Upper lobe of right lung (tissue), 1 donor: ENCODE measurements at places on chromosomes 6 and 20.

GRCh38 chr6:55963301-55963700 is 87.9 kb upstream of the BMP5 start:
- H3K27ac ChIP-seq: no peak overlapping the region
- no peak for DNase-seq
- H3K36me3 ChIP-seq: no peaks in the 10 kb centered on the region
- H3K27me3 ChIP-seq: no peaks in the 10 kb centered on the region
- H3K4me1 ChIP-seq: no peaks in the 10 kb centered on the region

- no peaks in the 10 kb centered on the region for H3K27me3 ChIP-seq
- no peak overlapping the region for H3K27ac ChIP-seq
- no peak for DNase-seq
Measured at GRCh38 chr20:46786566-46786965, 77.1 kb downstream of the SLC2A10 start.

DNA sequence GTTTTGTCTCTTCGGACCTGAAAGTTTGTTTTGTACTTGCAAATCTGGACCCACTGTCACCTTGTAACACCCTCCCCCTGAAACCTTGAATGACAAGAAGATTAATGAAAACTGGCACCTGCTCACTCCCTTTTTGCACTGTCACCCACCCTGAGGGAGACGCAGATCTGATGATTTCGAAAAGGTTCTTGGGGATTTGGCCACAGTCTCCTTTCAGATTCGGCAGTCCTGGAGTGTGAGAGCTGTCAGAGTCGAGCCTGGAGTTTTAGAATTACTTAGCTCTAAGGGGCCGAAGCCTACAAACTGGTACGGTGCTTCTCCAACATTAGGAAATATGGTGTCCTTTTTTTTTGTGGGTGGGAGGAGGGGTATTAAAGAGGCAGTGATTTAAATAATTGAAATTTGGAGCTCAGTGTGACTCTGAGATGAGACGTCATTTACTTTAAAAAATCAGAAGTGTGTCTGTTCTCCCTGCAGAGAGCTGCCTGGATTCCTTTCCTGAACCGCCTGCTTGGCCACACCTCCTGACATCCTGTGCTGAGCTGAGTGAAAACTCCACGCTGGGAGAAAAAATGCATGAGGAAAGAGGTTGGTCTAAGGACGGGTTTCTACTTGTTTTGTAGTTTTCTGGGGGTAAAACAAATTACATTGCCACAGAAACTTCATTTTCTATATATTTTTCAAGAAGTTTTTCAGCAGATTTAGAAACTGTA is 447.0 kb upstream of the CDH4 start:
- no peaks in the 10 kb centered on the region for H3K4me1 ChIP-seq
- no peak for DNase-seq
- H3K27ac ChIP-seq: no peak overlapping the region
- H3K4me3 ChIP-seq: no peak overlapping the region
- H3K27me3 ChIP-seq: no peaks in the 10 kb centered on the region
- H3K36me3 ChIP-seq: no peaks in the 10 kb centered on the region

DNA sequence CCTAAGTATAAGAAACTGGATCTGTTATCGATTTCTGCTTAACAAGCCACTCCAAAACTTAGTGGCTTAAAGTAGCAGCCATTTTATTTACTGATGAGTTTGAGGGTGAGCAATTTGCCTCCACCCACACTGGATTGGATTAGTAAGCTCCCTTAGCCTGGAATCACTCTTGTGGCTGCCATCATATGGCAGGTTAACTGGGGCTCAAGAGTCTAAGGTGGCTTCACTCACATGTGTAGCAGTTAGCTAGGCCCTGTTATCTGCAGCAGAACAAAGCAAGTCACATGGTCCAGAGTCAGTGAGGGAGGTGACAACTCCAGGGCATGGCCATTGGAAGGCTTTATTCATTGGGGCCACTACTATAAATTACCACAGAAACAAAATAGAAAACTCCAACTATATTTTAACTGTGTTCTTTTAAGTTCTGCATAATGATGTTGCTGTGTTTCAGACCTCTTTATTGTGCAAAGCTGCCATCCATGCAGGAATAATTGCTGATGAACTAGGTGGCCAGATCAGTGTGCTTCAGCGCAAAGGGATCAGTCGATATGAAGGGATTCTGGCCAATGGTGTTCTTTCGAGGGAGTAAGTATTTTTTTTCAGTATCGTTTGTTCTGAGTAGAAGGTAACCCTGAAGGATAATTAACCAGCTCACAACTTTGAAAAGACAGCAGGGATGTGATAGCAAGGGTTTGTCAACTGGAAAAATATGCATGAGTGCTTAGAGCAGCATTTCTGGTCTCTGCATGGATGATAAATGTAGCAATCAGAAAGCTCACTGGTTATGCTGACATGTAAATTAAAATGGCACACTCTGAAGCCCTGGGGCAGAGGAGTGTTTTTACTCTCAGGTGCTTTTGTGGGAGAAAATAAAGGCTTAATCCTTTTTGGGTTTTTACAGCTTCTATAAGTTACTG is 49.6 kb downstream of the DCBLD1 start:
- H3K4me3 ChIP-seq: no peak overlapping the region
- no peak for DNase-seq
- H3K27me3 ChIP-seq: no peaks in the 10 kb centered on the region
- H3K36me3 ChIP-seq: peaks cover 3% of the 10 kb centered on the region

DNA sequence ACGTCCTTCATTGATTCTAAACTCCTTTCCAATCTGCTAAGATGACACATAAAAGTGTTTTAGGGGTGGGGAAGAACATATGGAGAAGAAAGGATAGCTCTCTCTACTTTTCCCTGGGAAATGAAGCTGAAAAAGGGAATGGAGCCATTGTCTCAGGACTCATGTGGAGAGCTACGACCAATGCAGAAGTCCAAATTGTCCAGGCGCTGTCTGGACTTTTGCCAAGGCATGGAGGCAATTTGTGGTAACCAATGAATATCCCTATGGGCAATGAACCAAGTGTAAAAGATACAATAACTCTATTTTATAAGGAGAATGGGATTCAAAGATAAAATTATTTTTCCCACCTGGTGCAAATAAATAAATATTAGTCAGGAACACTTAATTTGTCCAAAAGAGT is 16.1 kb downstream of the FBXL4 start:
- H3K4me3 ChIP-seq: no peak overlapping the region
- no peak overlapping the region for H3K27ac ChIP-seq
- H3K27me3 ChIP-seq: no peaks in the 10 kb centered on the region
- H3K36me3 ChIP-seq: peaks cover 8% of the 10 kb centered on the region

- H3K36me3 ChIP-seq: no peaks in the 10 kb centered on the region
- no peak overlapping the region for H3K4me3 ChIP-seq
- DNase-seq: no peak
- no peaks in the 10 kb centered on the region for H3K27me3 ChIP-seq
Measured at GRCh38 chr20:8646716-8647115, 422.2 kb upstream of the PLCB4 start.

DNA sequence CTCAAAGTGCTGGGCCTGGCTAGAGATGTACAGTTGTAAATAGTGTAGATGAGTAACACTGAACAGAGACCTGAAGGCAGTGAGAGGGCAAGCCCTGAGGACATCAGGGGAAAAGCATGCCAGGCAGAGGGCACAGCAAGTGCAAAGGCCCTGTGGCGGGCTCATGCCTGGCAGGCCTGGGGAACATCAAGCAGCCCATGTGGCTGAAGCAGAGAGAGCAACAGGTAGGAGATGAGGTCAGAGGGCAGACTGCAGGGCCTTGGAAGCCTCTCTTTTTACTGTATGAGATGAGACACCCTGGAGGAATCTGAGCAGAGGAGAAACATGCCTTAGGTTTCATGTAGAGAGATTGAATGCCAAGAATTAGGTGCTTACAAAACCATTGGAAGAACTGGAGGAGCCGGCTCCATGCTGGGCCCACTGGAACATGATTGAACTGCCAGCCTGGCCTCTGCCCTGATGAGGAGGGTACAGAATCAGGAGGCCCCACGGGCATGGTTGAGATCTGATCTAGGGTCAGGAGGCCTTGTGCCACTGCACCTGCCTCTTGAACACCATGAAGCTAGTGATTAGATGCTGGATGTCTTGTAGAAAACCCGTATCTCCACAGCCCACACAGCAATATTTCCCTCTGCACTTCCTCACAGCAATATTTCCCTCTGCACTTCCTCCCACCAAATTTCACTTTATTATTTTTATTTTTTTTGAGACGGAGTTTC is 5.9 kb upstream of the HMGA1 start:
- H3K27me3 ChIP-seq: no peaks in the 10 kb centered on the region
- no peaks in the 10 kb centered on the region for H3K36me3 ChIP-seq
- no peak overlapping the region for H3K27ac ChIP-seq
- no peak overlapping the region for H3K4me3 ChIP-seq
- DNase-seq: no peak

DNA sequence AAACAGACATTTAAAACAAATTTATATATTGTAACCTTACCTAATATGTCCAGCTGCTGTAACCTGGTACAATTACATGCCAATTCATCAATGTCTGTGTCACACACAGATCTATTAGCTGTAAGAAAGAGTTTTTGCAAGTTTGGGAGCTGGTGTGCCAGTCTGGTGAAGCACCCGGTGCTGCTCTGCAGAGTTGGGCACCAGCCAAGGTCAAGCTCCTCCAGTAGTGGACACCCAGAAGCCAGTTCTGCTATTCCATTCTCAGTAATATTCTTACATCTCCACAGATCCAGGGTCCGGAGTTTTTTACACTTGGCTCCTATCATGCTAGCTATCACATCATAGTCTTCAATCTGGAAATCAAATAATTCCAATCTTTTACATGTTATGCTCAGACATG is 41.0 kb downstream of the POU3F2 start:
- H3K27me3 ChIP-seq: no peaks in the 10 kb centered on the region
- no peak overlapping the region for H3K4me3 ChIP-seq
- no peak for DNase-seq
- H3K36me3 ChIP-seq: peaks cover 10% of the 10 kb centered on the region

DNA sequence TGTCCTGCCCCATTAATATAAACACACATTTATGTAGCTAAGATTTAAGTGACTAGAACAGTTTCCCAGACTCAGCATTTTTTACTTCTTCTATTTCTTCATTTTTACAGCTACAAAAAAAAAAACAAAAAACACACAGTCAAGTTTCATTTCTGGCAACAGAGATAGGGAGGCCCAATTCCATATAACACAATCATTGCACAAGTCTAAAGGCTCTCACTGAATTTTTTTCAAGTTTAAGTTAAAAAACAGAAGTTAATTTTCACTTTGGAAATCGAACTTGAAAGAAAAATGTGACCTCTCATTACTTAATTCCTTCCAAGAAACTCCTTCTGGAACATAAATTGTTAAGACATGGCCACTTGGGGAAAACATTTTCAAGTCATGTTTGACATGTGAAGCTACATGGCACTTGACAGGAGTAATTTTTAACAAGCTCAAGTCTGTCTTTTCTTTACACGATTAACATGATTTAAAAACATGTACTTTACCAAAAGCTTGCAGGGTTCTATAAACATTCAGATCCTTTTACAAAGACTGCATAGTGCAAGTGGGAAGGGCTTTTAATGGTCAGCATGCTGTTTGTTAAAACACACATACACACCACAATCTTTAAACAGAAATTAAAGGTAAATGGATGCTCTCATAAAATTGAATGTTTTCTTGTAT is 100.1 kb upstream of the CCDC28A start:
- H3K36me3 ChIP-seq: no peaks in the 10 kb centered on the region
- no peak overlapping the region for H3K4me3 ChIP-seq
- DNase-seq: no peak
- no peaks in the 10 kb centered on the region for H3K27me3 ChIP-seq
- H3K27ac ChIP-seq: no peak overlapping the region

GRCh38 chr20:52963131-52963530 is 9.0 kb upstream of the TSHZ2 start:
- no peak overlapping the region for H3K4me3 ChIP-seq
- no peak for DNase-seq
- H3K27me3 ChIP-seq: peaks cover 9% of the 10 kb centered on the region
- H3K27ac ChIP-seq: no peak overlapping the region
- no peaks in the 10 kb centered on the region for H3K36me3 ChIP-seq

- no peaks in the 10 kb centered on the region for H3K36me3 ChIP-seq
- H3K27me3 ChIP-seq: no peaks in the 10 kb centered on the region
- H3K4me3 ChIP-seq: no peak overlapping the region
- no peaks in the 10 kb centered on the region for H3K4me1 ChIP-seq
Measured at GRCh38 chr6:116443105-116443504, 18.1 kb upstream of the CALHM6 start.

DNA sequence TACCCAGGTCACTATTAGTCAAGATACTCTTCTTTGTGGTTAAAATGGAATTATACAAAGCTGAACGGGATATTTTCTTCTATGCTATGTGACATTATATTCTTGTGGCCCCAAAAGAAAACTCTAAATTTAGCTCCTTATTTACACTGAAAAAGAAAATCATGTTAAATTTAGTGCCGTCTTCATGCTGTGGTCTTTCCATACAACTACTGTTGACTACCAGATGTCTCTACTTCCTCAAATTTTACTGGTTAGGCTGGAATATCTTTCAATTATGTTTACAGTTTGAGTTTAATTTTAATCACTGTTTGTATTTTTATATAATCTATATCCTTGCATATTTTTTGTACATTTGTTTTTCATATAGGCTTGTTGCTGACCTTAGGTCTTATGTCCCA is 95.6 kb upstream of the FOXO3 start:
- no peaks in the 10 kb centered on the region for H3K4me1 ChIP-seq
- no peak overlapping the region for H3K27ac ChIP-seq
- no peak for DNase-seq
- H3K36me3 ChIP-seq: no peaks in the 10 kb centered on the region

- H3K36me3 ChIP-seq: peaks cover 29% of the 10 kb centered on the region
- no peaks in the 10 kb centered on the region for H3K27me3 ChIP-seq
- no peak for DNase-seq
- no peak overlapping the region for H3K27ac ChIP-seq
- no peak overlapping the region for H3K4me3 ChIP-seq
- H3K4me1 ChIP-seq: no peaks in the 10 kb centered on the region
Measured at GRCh38 chr6:17758119-17758518, 51.4 kb upstream of the NUP153 start.

GRCh38 chr6:20242397-20242796 is 30.1 kb upstream of the MBOAT1 start:
- no peak for DNase-seq
- H3K36me3 ChIP-seq: no peaks in the 10 kb centered on the region
- no peaks in the 10 kb centered on the region for H3K27me3 ChIP-seq
- no peak overlapping the region for H3K4me3 ChIP-seq
- H3K27ac ChIP-seq: no peak overlapping the region
- no peaks in the 10 kb centered on the region for H3K4me1 ChIP-seq

DNA sequence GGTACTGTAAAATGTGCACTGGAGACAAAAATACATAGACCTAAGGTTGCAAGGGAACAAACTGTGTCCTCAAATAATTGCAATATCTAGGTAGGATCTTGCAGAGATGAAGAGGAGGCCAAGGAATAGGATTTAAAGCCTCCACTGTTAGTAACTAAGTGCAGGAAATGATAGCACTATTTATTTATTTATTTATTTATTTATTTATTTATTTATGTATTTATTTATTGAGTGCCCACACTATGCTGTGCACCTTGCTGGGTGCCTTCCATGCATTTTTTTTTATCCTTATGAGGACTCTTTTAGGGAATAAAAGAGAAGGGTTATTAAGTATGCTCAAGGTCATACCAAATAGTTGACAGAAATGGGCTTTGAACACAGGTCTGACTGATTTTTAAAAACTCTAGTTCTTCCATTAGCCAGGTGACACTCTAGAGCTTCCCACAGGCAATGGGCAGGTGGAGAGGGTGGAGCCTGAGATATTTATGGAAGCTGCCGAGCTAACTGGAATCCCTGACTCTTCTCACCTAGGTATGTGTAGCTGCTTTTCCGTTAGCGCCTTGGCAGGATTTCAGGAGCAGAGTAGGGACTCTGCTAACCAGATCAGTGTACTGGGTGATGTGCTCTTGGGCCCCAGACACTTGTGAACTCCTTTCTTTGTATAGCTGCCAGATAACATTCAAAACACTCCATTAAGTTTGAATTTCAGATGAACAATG is 12.8 kb upstream of the NUP153 start:
- no peaks in the 10 kb centered on the region for H3K4me1 ChIP-seq
- no peak overlapping the region for H3K27ac ChIP-seq
- H3K4me3 ChIP-seq: no peak overlapping the region
- H3K27me3 ChIP-seq: no peaks in the 10 kb centered on the region
